ENCODE measurements at places on chromosomes 3 and 15.

GRCh38 chr15:63373866-63374548, 7.6 kb downstream of the CA12 start:
- no peak for DNase-seq

GRCh38 chr3:19394946-19395345, 246.6 kb downstream of the KCNH8 start:
- DNase-seq, result no peak

DNA sequence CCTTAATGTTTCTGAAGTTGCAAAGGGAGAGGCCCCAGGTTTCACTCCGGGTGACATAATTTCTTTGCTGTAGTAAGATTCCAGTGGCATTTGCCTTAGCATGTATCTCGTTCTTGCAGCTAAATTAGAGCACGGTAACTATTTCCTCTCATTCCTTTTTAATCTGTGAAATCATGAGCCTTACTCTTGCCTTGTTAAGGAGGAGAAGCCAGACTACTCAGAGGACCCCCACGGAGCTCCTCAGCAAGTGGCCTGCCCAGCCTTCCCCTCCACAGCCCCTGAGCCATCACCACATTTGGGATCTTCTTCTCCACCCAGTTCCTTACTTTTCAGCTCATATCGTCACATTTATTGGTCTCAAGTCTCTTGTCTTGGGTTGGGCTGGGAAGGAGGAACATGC, 54.2 kb downstream of the ABHD2 start:
- no peak for DNase-seq

DNA sequence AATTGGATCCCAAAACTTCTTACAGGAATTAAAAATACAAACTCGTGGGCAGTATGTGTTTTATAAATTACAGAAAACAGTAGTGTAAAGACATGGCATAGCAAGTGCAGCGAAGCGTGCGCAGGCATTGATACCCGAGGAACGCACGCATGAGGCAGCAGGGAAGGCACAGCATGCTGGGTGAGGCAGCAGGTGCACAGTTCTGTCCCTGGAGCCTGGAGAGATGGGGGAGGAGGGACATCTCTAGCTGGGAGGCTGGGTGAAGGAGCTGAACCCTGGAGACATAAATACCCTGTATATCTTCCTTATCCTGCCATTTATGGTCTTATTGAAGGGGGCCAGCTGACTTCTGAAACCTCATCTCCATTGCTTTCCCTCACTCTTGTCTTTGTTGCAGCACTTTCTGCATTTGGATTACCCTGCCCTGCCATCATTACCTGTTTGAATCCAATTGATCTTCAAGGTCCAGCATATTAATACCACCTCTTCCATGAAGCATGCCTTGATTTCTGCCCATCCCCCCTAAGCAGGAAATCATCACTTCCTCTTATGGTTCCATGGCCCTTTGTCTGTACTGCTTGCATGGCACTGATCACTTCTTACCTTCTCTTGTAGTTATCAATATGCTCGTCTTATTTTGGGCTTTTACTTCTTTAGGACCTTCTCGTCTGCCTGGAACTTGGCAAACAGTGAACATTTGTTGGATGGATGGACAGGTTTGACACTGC, 20.5 kb downstream of the LPP start:
- DNase-seq, result no peak

- DNase-seq, result no peak
Observed at GRCh38 chr3:121654493-121655385, 6.0 kb downstream of the HCLS1 start.

- peak; percentile 33 for DNase-seq
Observed at GRCh38 chr3:119580067-119580760, 922 bp downstream of the ADPRH start.

GRCh38 chr15:85088300-85088699, 106.6 kb downstream of the PDE8A start:
- no peak for DNase-seq

DNA sequence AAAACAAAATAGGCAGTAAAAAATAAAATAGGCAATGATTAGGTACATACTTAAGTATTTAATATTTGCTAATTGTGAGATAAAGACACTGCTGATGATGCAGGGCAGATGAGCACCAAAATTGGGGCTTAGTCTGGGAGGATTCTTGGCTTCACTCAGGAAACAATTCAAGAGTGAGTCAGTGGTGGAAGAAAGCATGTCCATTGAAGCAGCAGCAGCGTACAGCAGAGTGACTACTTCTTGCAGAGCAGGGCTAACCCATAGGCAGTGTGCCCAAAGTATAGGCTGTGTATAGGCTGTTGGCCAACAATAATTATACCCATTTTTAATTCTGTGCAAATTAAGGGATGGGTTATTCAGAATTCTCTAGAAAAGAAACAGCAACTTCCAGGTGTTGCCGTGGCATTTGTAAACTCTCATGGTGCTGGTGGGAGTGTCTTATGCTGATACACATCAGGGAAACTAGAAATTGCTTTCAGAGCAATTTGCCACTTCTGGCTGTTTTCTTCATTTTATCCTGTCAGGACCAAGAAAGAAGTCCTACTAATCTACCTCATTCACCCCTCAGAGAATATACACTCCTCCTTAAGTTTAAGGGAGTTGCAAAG, 317.3 kb upstream of the NAALADL2 start:
- DNase-seq, result peak; percentile 35

GRCh38 chr3:76812649-76813242, 227.2 kb upstream of the ROBO2 start:
- DNase-seq, result no peak

DNA sequence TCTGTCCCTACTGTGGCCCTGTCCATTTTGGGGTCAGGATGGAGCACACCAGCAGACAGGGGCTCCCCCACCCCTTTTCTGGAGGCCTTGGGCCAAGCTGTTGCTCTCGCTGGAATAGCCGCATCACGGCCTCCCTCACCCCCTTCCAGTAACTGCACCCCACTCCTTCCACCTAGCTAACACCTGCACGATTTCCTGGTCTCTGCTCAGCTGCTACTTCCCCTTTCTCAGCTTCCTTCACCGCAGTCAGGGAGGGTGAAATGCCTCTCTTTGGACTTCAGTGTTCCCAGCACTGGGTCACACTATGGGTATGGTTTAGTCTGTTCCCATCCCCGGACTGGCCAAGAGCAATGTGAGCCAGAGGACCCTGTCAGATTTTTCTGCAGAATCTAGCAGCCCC, 400.2 kb downstream of the MCTP2 start:
- no peak for DNase-seq

GRCh38 chr3:2099028-2099671, 484 bp downstream of the CNTN4 start:
- peak; percentile 12 for DNase-seq

- peak; percentile 38 for DNase-seq
Observed at GRCh38 chr3:53850895-53851294, 4.5 kb downstream of the IL17RB start.

- no peak for DNase-seq
Observed at GRCh38 chr15:93150910-93151881, 62.2 kb upstream of the RGMA start.

- no peak for DNase-seq
Observed at GRCh38 chr3:160368804-160369203, 30.2 kb downstream of the IFT80 start.

DNA sequence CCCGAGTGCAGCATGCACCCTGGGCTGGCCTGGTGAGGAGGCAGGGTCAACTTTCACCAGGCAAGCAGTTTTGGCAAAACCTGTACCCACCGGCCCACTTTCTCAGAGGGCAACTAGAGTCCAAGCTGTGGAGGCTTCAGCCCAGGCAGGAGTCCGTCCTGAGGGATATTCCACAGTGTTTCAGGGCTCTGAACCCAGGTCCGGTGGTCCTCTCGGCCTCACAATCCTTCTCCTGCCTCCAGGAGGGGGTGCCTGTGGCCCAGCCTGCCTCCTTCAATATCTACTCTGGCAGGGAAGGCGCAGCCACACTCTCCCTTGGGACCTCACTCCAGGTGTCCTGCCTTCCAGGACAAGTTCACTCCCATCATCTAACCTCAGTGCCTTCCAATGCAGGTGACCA, 3.9 kb downstream of the PLA2G4E start:
- no peak for DNase-seq

DNA sequence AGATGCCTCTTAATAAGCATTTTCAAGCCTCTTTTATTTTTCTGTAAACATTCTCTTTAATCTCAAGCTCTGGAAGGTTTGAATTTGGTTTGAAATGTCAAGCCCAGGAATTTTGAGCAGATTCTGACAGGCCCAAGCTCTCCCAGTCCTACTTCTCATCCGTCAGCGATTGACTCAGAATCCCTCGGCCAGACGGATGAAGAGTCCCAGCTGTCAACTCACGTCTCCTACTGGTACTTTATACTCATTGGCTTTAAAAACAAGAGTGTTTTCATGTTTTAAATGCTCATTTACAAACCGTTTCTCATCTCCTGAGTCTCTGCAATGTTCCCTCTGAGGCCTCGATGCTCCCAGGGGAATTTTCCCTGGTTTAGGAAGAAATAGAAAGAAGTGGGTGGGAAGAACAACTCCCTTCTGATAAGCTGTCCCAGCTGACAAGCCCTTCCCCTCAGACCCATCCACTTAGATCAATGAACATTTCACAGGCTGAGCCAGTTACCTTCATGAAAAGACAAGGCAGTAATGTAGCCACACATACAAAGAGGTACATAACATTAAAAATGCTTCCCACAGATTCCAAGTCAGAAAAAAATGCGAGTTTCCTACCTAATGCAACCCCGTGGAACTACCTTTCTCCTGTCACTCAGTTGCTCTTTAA, 478.2 kb upstream of the DPH6 start:
- DNase-seq, result no peak

DNA sequence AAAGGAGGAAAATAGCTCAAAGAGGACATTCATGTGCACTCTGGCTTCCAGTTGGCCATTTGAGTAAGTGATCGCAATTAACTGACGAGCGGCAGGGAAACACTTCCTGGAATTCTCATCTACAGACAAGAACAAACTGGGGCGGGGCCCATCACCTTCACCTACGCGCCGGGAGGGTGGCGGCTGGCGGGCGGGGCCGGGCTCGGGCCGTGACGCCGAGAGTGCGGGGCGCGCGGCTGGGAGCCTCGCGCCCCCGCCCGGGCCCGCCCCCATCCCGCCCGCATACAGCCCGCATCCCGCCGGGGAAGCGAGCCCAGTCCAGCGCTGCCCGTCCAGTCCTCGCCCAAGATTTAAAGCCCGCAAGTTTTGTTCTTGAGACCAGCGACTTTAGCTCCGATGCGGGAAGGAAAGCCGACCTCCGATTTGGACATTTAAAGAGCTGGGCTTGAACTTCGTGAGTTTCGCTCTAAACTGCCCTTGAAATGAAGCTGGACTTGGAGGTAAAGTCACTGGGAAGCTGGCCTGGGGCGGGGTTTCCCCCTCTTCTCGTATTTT, at the start of gene B3GNT5:
Gene B3GNT5, plus strand, starts transcription at position 281 of the 555 bp plus-strand sequence. CDS start 16,546 bp downstream, outside the sequence.
- peak; percentile 25 for DNase-seq

GRCh38 chr3:18208856-18209255, 216.3 kb downstream of the SATB1 start:
- DNase-seq, result no peak

GRCh38 chr3:103499967-103500366, 1065.2 kb downstream of the ZPLD1 start:
- DNase-seq, result no peak

- DNase-seq, result no peak
Observed at GRCh38 chr15:48533982-48534381, 111.5 kb downstream of the FBN1 start.

DNA sequence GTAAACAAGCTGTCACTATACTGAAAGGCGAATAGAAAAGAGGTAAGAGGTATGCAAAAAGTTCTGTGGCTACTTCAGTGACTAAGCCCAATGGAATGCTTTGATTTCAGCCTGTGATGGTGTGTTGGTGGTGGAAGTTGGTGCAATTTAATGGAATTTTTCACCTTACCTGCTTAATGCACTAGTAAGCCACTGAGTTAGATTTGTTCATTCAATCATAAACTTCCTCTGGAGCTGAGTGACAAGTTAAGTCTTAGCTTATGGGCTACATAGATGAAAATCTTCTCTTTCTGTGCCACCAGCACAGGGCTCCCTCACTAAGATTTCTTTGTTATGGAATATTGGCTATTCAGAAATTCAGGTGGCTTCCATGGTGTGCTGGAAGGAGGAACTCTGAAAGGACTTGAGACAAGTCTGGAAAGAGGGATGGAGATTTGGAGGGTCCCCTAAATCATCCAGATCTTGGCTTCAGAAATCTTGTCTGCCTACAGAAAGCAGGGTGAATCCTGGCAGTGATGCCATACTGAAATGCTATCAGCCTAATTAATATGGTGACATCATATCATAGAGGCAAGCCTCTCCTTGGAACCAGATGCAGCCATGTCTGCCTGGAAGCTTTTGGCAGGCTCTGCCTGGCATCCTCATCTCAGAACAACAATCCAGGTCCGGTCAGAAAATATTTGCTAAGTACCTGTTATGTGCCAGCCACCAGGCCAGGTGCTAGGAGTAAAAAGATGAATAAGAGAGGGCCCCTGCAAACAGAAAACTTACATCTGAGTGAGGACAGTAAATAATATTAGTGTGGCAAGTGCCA, 8.1 kb upstream of the GAP43 start:
- DNase-seq, result no peak

DNA sequence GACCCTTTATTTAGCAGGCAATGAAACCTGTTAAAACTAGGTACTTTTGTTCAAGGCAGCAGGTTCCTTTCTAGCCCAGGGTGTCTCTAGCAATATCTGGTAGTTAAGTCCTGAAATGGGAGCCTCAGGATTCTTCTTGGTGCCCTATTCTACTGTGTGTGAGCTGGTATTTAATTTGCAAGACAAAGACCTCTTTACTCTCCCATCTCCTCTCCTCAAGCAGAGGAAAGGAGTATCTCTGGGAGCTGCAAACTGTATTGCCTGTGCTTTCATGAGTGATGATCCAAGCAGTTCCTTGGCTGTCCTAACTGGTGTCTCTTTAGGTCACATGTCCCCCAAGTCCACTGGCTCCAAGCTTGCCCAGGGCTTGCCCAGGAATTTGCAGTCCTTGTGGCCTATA, 188.2 kb downstream of the SI start:
- DNase-seq, result no peak

- no peak for DNase-seq
Observed at GRCh38 chr15:80191897-80192595, 39.2 kb downstream of the FAH start.

DNA sequence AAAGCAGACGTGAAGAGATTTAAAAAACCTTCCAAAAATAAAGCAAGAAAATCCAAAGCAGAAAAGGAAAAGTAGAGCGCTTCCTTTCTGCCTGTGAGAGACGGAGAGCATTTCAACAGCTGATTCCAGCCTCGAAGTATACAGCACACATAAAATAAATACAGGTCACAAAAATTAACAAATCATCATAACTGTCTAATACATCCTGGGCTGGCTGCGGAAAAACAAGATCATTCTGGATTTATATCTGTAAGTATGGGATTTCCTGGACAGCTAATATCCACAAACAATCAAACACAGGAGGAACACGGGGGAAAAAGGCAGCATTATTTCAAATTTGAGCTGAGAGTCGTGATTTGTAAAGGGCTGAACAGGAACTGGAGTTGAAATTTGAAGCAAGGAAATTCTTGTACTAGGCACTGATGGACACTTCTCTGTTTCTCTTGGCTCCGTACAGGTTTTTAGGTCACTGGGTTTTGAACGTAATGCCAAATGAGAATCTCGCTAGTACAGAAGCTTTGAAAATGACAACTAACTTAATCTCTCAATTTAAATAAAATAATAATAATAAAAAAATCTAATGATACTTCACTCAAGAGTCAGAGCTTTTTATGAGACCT, 577.7 kb downstream of the FOXP1 start:
- no peak for DNase-seq

GRCh38 chr15:38698254-38698653, 133.6 kb upstream of the RASGRP1 start:
- no peak for DNase-seq

GRCh38 chr15:99909592-99910295, 176.5 kb upstream of the LYSMD4 start:
- DNase-seq, result peak; percentile 43
